ENCODE measurements at places on chromosomes 6 and 20.
A peak's percentile ranks its signal among the peaks of the same experiment; 100 is the strongest.

- no peak for DNase-seq
Measured at GRCh38 chr20:891058-891705, 25.0 kb downstream of the ANGPT4 start.

DNA sequence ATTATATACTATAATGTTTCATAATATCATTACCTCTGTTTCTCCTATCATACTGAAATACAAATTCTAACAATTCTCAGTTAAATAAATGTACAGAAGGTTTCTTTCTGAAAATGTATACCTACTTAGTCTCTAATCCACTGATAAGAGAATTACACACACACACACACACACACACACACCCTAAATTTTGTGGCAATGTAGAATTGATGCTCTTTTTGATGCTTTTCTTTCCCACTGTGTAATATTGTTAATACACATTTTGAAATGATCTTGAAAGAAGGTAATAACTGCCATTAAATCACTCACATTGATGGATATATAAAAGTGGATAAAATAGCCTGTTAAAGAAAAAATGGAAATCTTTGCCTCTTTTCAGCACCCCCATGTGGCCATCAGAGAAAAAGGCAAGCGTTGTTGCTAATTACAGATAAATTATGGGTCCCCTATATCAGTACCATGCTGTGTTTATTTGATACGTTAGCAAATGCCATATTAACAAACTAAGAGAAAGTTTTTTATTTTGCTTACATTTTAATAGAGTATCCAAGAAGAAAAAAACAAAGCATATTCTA is 76.6 kb upstream of the VGLL2 start:
- DNase-seq, result peak; percentile 22

DNA sequence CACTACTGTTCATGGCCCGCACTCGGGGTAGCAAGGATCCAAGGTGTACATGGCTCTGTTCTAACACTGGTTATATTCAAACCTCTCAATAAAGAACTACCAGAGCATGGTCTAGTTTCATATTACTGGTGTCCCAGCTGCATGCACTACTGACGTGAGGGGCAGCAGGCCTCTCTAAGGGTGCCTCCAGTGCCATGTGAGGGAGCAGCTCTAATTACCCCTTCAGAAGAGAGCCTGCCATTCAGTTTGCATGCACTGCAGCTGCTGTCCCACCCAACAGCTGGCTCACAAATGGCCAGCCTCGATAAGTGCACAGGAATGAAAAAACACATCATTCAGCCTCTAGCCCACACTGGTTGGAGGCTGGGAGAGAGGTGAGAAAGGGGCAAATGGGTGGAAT is 85.2 kb downstream of the SMLR1 start:
- no peak for DNase-seq

DNA sequence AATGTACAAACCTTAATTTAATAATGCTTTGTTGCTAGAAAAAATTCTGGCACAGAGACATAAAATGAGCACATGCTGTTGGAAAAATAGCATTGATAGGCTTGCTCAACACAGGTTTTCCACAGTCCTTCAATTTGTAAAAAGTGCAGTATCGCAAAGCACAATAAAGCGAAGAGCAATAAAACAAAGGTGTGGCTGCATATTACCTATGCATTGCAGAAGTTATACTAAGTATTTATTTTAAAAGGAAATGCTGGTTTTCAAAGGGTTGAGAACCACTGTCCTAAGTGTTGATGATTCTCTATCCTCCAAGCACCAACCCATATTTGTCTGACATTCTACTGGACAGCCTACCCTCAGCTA is 54.1 kb upstream of the CAP2 start:
- no peak for DNase-seq

GRCh38 chr6:5786321-5786968 is 220.3 kb downstream of the NRN1 start:
- DNase-seq, result no peak

GRCh38 chr20:41393705-41394066 is 27.1 kb upstream of the EMILIN3 start:
- no peak for DNase-seq

- peak; percentile 34 for DNase-seq
Measured at GRCh38 chr6:100880149-100880852, 828 bp downstream of the ASCC3 start.

DNA sequence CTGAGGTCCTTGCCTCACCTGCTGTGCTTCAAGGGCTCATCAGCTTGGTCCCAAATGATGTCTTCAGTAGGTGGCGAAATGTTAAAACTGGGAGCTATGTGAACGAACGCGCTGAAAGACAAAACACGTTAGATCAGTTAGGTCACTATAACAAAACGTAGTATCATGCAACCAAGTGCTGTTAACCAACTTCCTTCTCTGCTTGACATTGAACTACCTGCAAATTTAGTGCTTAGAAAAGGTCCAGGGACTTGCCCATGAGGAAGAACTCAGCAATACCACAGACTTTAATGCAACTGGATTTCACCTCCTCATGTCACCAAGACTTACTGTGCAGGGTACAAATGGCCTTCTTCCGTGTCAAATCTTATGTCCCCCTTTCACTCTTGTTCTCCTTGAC is 24.8 kb downstream of the BACH2 start:
- DNase-seq, result no peak

- peak; percentile 76 for DNase-seq
Measured at GRCh38 chr6:30686009-30686907, at the start of gene PPP1R18. PPP1R18 (minus strand) TSS chr6:30686645; CDS start chr6:30686018, 627 bp downstream.

GRCh38 chr6:4496284-4496683 is 279.9 kb upstream of the CDYL start:
- DNase-seq, result no peak

- DNase-seq, result no peak
Measured at GRCh38 chr6:98932381-98932780, 15.4 kb downstream of the FBXL4 start.

DNA sequence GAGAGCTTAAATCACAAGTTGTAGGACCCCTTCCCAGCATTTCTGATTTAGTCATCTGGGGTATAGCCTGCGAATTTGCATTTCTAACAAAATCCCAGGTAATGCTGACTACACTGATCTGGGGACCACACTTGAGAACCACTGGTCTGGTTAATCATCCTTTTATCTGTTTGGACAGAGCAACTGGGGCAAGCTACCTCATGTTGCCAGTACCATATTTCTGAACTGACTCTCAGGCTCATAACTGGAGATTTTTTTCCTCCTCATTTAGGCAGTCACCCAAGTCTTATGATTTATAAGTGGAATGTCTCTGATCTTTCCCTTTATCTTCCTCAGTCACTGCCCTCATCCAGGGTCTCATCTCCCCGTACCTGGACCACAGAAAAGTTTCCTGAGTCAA is 12.0 kb upstream of the GTF3C6 start:
- DNase-seq, result no peak

DNA sequence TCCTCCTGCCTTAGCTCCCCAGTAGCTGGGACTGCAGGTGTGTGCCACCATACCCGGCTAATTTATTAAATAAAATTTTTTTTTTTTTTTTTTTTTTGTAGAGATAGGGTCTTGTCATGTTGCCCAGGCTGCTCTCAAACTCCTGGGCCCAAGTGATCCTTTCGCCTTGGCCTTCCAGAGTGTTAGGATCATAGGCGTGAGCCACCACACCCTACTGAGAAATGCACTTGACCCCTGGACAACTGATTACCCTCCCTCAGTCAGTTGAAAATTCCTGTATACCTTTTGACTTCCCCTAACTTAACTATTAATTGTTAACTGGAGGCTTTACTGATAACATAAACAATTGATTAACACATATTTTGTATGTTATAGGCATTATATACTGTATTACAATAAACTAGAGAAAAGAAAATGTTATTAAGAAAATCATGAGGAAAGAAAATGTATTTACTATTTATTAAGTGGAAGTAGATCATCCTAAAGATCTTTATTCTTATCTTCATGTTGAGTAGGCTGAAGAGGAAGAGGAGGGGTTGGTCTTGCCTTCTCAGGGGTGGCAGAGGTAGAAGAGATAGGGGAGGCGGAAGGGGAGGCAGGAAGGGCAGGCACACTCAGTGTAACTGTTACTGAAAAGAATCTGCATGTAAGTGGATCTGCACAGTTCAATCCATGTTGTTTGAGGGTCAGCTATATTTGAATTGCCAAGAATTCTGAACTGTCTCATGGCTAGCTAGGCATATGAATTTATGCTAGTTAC is 104.3 kb downstream of the FARS2 start:
- DNase-seq, result no peak

DNA sequence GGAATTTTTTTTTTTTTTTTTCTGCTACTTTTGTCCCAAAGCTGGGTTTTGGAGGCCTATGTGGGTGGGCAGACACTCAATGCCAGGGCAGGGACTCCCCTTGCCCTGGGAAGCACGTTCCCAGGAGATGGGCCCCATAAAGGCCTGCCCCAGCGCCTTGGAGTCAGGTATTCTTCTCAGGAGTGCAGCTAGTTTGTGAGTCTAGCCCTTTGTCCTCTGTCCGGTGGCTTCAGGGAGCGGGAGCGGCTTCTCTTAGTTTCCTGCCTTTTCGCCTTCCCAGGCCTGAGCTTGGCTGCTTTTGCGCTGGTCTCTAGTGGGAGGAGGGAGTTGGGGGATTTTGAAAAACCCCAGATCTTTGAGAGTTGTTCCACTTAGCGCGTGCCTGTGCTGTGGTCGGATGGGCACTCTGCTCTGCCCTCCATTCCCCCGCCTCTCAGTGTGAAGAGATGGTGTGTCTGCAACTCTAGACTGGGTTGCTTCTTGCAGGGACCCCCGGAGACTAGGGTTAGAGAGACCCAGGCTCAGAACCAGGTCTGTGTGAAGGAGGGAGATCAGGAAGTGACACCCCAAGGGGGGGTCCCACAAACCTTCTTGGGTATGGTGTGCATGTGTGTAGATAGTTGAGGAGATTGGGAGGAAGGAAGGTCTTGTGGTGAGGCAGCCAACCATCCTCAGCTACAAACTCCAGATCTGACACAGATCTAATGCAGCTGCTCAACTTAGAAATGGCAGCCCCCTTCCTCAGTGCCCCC is 1.3 kb downstream of the PLCG1 start:
- DNase-seq, result peak; percentile 26

GRCh38 chr20:59456342-59457279 is 147.7 kb upstream of the PHACTR3 start:
- no peak for DNase-seq

GRCh38 chr6:51459958-51460357 is 627.5 kb downstream of the PKHD1 start:
- DNase-seq, result no peak

- no peak for DNase-seq
Measured at GRCh38 chr20:40695214-40695613, 6.2 kb upstream of the MAFB start.

GRCh38 chr6:1363729-1364572 is 25.4 kb upstream of the FOXF2 start:
- peak; percentile 36 for DNase-seq

- DNase-seq, result no peak
Measured at GRCh38 chr20:54076259-54076658, 5.9 kb upstream of the BCAS1 start.

GRCh38 chr20:7708782-7709181 is 231.5 kb downstream of the HAO1 start:
- no peak for DNase-seq

GRCh38 chr20:47049771-47050170 is 155.1 kb downstream of the EYA2 start:
- DNase-seq, result no peak

DNA sequence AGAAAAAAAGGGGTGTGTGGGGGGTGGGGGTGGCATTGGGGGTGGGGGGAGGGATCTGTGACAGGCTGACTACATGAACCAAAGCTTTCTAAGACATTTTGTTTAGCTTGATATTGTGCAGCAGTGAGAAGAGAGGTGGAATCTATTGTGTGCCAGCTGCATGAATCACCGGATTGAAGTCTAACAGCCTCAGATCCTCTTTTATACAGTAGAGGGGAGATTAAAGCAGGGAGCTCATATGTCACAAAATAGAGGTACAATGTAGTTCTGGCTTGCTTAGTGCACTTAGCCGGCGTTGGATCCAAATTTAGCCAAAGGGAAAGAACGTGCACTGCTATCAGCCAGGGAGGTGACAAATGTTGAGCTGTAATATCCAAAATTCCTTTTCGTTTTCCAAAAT is 404.2 kb upstream of the CITED2 start:
- peak; percentile 36 for DNase-seq

DNA sequence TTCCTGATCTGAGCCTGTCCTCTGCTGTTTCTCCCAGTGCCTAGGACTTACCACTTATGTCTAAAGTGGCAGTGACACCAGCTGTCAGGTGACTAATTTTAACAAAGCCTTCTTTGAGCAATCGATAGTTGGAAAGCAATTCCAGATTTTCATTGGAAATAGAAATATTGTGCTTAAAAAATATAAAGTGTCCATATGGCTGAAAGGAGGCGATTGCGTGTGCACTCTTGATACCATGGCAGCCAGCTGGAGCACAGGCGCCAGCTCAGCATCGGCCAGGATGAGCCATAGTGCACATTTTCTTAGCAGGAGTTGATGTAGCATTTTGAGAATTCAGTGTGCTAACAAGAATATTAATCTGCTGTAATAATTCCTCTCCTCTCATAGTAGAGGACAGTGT is 70.0 kb downstream of the LRRC1 start:
- DNase-seq, result no peak

DNA sequence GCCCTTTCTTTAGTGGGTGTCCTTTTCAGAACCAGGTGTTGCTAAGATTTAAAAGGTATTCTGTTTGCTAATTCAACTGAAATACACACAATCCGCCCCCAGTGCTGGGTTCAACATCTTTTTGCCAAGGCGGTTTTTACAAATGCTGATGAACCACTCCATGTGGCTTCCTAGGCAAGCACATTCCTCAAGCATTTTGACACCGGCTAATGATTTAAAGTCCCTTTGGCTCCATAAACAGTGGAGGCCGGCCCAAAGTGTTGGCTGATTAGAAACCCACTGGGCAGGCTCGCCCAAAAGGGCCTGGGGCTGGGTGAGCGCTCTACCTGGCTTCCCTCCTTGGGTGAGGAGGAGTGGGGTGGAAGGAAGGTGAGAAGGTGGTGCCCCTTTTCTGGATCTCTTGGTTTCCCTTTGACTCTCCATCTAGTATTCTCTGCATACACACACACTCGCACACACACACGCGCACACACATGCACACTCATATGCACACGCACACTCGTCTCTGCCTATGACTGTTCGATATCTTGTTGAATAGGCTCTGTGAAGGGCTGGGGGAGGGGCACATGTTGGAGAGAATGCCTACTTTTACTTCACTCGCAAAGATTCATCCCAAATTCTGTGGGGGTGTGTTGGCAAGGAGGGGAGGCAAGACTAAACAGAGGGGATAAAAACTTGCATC is 66.7 kb upstream of the ARMC2 start:
- peak; percentile 30 for DNase-seq

DNA sequence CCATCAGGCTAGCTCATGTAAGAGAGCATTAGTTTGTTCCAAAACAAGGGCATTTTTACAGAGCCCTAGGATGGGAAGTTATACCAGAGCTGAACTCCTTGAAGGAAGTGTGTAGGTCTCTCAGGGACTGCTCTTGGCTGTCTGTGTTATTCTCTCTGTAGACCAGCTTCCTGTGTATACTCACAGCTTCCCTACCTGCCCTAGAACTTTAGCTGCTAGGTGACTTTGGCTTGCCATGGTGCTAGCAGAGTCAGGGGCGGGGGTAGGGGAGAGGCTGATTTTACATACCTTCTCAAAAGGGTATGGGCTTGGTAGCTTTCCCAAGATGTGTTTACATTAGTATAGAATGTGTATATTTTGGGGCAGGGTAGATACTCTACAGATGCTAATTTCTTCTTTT is 17.4 kb downstream of the MAPRE1 start:
- no peak for DNase-seq
